Occipital lobe (tissue), 3 donors: ENCODE measurements at places on chromosomes 7 and 10. TPM values are rescaled to one million over a fixed set of nuclear protein-coding genes. Genes with fewer than 3 reads are reported as not detected.

DNA sequence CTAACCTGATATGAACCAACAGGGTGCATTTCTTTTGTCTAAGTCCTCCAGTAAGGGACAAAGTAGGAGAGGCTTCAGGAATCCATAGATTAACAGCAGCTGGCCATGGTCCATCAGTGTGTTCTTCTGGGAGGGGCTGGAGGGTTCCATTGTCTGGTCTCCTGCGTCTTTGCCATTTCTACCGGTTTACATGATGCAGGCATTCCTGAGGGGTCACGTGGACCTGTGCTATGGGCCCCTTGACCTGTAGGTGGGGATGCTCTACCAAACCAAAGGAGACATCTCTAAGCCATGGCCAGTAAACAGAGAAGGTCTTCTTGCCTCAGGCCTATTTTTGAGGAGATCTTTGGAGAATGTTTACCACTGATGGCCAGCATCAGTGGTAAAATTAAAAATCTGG lies 28.7 kb upstream of the HABP2 start:
- no peak for DNase-seq

The SEMA3C gene
- 289 TPM for total RNA-seq

DNA sequence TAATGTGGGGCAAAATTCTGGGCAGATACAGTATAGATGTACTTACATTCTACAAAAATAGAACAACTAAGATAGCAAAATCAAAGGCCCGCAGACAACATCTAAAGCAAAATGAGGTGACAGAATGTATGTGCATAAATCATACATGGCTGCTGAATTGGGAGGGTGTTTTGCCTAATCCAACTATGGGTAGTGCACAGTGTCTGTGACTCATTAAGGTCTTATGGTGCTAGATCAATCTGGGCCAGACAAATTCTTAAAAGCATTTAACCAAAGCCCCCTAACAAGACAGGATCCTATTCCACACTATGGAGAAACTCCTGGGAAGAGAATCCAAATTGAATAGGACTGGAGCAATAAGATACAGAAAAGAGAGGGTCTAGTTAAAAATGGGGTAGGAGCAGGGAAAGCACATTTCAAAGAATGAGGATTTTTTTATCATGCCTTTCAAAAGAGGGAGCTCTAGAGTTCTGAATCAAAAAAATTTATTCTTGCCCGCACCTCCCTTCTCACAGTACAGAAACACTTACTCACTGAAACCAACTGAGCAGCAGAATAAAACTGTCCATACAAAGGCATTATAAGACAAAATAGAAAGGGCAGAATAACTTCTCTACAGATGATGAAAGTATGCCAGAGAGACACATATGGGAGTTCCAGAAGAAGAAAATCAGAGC lies 181.3 kb downstream of the RNLS start:
- no peak for DNase-seq

DNA sequence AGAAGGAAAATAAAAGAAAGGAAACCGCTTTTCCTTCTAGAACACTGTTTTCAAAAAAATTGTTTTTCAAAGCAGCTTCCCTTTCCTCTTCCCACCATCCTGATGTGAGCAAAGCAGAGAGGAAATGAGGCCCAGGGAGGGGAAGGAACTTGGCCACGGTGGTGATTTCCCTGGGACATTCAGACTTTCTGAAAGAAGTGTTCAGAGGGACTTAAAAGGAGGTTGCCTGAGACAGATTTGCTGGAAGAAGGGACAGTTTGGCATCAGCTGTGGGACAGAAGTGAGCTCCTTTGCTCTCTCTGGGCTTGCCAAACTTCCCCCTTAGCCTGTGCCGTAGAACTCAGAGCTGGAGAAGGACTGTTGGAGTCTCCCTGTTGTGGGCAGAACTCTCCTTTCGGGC lies 30.3 kb downstream of the ADCYAP1R1 start:
- DNase-seq: no peak

- no peak for DNase-seq
These were observed 1.3 kb downstream of the SP8 start for GRCh38 chr7:20785157-20786048.

DNA sequence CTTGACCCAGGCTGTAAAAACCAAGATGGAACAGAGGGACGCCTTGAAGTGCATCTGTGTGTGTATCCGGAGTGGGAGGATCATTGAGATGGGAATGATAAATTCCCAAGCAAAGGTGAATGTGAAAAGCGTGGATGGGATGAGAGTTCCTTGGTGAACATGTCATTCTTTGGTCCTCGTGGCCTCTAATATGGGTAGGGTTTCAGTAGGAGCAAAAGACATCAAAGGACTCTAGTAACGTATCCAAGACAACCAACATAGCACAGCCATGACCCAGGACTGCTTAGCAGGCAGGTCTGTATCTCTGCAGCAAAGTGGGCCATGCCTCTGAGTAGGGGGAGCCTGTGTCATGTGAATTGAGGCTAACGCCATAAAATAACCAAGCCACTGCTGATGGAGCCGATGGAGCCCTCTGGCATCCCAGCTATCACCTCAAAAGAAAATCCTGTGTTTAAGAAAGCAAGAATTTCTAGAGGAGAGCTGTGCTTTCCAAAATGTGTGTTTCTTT lies 98.6 kb downstream of the CCDC3 start:
- no peak for DNase-seq

The UBE3C gene
- total RNA-seq: 108 TPM

The ITGA8 gene
- 2.8 TPM for total RNA-seq

DNA sequence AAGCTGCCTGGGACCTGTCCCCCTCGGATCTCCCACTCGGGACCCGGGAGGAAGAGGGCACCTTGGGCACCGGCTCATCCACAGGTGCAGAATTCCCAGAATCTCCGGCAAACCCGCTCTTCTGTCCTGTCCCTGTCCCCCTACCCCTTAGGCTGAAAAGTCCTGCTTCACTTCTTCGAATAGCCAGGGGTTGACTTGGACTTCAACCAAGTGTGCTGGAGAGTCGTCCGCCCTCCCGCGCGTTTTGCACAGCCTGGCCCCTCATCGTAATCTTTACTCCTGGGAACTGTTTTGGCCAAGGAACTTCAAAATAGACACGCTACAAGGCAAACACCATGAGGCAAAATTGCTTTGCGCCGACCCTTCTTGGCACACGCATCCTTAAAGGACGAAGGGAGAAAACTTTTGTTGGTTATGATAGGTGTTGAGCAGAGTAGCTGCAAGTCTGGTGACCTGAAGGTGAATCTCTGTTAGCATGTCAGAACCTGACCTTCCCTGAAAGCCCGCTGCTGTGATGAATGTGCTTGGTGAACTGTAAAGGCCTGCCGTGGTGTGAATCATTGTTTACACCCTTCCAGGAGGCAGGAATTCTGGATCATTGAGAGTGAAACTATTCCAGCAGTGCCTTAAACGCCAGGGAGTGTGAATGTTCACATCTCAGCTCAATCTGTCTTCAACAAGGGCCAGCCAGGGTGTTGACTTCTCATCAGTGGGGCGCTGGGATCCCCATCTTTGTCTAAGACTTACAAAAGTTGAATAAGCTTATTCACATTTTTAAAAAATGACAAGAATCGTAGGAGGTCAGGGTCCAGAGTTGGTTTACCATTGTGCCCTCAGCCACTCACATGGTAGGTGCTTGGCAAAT lies 589 bp upstream of the RAPGEF5 start:
- DNase-seq: no peak

GRCh38 chr7:87886875-87887274 lies 10.6 kb downstream of the DBF4 start:
- DNase-seq: no peak
